ENCODE measurements at places on chromosomes 5 and 9.

DNA sequence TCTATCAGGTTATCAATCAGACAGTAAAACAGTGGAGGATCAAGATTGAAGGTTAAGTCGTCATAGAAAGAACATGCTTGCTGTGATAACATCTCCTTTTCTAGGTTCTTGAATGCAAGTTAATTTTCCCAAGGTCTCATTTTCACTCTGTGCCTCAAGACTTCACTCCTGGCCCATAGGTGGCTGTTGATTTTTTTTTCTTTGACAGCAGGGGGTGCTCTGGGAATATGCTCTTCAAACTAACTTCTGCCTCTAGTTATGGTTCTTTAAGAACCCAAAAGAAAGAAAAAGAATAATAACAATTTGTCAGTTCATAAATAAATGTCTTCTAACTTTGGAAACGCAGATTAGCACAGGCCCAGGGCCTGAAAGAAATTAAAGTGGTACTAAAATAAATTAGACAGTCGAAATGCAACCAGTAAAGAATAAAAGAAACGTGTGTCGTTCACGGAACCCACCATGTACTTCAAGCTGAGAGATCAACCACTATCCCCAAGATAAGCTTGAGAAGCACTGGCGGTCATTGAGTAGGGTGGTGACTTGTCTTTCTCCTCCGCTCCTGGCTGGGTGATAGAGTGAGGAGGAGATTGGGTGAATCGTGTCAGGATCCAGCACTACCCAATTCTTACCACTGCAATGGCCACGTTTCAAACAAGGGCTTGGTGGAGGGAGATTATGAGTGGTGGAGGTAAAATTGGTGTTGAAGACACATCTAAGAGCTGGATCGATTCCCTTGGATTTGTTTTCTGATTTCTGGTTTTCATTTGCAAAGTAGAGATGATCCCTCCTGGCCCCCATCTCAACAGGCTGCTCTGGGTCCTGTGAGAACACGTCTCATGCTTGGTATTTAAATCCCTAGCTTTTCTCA is 93.4 kb upstream of the IRX4 start:
- DNase-seq, result no peak

DNA sequence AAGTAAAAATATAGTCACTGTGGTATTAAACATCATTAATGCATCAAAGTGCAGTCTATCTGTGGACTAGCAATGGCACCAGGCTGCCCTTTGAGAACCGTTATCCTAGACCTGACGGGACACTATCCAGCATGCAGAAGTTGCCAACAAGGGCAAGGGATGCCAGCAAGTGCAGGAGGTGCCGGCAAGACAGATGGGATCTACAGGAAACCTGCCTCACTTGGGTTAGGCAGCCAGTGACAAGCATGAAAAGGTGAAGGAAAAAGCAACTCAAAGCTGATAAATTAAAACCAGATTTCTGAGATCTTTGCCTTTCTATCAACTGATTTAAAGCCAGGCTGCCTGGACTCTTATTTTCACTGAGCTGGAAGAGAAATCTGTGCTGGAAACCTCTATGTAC is 315.2 kb upstream of the PDE4D start:
- no peak for DNase-seq

DNA sequence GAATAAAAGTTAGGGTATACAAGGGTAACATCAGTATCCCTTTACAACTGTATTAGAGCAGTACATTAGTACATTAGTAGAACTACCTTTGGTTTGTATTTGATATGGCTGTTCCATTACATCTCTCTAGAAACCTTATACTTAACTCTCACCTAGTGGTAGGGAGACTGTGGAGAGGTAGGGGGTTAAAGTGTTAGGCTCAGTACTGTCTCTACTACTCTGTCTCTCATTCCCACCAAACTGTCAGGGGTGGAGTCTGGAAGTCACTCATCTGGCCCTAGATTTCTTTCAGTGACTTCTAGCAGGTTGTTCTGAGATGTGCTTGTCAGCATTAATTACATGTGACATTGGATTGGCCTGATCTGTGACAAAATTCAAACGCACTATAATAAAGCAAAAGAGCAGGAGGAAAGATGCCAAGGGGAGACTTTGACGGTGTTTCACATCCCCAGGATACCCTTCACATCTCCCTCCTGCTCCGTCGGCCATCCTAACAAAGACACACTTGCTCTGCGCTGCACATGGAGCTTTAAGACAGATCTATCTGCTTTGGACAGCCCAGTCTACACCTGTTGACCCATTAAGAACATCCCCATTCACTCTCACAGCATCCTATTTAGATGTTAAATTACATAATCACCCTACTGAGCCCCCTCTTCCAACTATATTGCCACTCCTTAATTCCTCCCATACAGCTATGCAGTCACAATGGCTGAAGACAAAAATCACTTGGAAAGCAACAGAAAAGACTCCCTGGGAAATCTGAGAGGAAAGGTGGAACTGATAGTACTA is 1043.0 kb upstream of the DMAC1 start:
- no peak for DNase-seq

- no peak for DNase-seq
Measured at GRCh38 chr5:135700731-135701130, 121.9 kb upstream of the CXCL14 start.

DNA sequence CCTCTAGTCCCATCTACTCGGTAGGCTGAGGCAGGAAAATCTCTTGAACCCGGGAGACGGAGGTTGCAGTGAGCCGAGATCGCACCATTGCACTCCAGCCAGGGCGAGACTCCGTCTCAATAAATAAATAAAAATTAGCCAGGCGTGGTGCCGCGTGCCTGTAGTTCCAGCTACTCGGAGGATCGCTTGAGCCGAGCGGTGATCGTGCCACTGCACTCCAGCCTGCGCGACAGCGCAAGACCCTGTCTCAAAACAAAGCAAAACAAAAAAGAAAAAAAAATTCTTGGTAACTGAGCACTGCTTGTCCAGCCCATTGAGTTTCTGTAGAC is 710 bp upstream of the WDR55 start:
- DNase-seq, result no peak

DNA sequence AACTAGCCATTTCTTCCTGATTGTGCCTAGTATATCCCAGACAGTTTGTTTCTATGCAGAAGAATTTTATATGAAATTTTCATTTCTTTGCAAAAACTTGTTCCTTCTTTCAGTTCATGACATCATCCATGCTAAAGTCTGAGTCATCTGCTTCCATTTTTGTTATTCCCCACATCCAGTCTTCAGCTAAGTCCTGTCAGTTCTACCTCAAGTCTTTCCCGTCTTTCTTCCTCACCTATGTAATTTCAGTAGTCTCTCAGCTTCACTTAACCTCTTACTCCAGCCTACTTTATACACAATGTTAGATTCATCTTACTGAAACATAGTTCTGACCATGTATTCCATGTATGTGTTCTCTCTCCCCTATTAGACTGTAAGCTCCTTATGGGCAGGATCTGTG is 39.1 kb downstream of the G3BP1 start:
- DNase-seq, result no peak

DNA sequence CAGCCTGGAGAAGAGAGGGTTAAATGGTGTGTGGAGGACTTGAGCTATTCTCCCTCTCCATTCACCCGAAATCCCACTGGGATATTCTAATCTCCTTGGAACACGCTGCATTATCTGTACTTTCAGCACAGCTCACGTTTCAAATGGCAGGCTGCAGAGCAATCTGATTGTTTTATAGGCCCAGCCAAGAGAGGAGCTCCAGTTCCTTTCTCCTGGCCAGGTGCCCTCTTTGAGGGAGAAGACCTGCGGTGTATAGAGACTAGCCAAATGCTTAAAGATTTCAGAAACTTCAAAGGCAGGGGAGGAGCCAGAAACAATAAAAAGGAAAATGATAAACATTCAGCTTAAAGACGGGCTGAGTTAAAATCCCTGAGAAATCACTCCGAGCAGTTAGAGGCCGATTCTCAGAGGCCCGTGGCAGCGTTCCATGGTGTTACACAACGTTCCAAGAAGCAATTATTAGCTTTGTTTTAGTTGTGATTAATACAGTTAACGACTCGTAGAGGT is 564.0 kb upstream of the KLF4 start:
- no peak for DNase-seq

GRCh38 chr5:160118349-160119141 is 705 bp downstream of the PWWP2A start:
- peak; percentile 20 for DNase-seq

- DNase-seq, result peak; percentile 14
Measured at GRCh38 chr5:179731791-179732411, 721 bp upstream of the MAML1 start.

GRCh38 chr5:148913985-148914431 is 87.6 kb downstream of the ADRB2 start:
- no peak for DNase-seq

DNA sequence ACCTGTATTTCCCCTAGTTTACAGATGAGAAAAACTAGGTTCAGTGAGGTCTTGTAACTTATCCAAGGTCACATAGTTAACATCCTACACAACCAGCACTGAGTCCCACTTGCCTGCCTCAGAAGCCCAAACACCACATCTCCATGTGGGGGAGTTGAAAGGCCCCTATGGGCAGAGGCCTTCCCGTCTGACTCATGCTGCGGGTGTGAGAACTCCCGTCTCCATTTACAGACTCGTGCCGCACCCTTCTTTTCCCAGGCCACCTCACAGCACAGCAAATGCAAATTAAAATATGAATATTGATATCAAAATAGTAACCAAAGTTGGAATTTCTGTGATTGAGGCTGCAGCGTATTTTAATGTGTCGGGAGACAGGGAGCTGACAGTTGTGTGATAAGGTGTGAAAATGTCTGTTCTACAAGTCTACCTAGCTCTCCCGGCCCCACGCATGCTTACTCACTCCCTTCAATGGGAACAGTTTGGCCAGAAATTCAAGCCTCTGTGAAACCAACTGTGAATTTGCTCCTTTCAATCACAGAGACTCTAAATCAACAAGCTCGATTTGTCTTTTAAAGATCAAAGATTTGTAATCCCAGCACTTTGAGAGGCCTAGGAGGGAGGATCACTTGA is 90.1 kb downstream of the CRB2 start:
- DNase-seq, result no peak

Measured in stimulated activated CD4-positive, alpha-beta T cell treated with anti-CD3 and anti-CD28 coated beads, Interleukin-4, amount 100 ng/mL, for 48 hours (primary cell).